Dorsolateral prefrontal cortex (tissue), 122 donors: ENCODE measurements at places on chromosomes 6 and 20.

GRCh38 chr6:73604020-73604419 lies 49.8 kb downstream of the SLC17A5 start:
- DNase-seq, result no peak

GRCh38 chr20:49853640-49854039 lies 41.0 kb downstream of the SLC9A8 start:
- no peak for DNase-seq

DNA sequence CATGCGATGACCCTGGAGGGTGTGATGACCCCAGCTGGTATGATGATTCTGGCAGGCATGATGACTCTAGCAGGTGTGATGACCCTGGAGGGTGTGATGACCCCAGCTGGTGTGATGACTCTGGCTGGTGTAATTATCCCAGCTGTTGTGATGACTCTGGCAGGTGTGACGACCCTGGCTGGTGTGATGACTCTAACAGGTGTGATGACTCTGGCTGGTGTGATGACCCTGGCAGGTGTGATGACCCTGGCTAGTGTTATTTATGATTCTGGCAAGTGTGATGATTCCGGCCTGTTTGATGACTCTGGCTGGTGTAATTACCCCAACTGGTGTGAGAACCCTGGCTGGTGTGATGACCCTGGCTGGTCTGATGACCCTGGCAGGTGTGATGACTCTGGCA lies 427.2 kb downstream of the QKI start:
- no peak for DNase-seq

DNA sequence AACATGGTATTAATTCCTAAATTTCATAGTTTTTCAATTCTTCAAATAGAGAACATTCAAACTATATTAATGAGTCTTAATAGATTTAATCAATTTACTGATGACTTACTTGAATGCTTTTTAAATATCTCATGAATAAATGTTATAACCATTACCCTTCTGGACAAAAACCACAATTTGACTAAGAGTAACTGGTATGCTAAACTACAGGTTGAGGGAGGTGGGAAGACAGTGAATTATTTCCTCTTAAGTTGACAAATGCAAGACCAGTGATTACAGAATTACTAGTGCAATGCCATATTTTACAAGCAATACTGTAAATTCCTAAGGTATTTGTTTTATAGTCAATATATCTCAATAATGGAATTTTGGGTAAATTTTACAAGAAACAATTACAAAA lies 65.1 kb downstream of the REV3L start:
- no peak for DNase-seq

GRCh38 chr6:7188492-7188891 lies 80.7 kb downstream of the RREB1 start:
- DNase-seq, result no peak

DNA sequence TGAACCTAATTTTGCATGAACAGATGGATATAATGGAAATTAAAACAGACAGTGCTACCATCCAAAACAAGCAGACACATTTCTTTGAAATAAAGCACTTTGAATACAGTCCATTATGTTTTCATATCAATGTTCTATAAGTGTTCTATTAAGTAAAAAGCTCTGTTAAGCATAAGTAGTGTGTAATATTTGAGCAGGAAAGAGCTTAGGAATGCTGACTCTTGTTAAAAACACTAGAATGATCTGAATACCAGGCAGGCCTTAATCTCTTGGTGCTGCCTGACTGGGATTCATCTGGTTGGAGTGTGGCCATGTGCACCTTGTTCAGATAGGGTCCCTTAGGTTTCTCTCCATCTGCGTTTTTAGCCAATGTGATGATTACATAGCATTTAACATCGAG lies 130.9 kb downstream of the KIF6 start:
- no peak for DNase-seq

- no peak for DNase-seq
These were observed 33.2 kb upstream of the KIF3B start for GRCh38 chr20:32244150-32244823.

DNA sequence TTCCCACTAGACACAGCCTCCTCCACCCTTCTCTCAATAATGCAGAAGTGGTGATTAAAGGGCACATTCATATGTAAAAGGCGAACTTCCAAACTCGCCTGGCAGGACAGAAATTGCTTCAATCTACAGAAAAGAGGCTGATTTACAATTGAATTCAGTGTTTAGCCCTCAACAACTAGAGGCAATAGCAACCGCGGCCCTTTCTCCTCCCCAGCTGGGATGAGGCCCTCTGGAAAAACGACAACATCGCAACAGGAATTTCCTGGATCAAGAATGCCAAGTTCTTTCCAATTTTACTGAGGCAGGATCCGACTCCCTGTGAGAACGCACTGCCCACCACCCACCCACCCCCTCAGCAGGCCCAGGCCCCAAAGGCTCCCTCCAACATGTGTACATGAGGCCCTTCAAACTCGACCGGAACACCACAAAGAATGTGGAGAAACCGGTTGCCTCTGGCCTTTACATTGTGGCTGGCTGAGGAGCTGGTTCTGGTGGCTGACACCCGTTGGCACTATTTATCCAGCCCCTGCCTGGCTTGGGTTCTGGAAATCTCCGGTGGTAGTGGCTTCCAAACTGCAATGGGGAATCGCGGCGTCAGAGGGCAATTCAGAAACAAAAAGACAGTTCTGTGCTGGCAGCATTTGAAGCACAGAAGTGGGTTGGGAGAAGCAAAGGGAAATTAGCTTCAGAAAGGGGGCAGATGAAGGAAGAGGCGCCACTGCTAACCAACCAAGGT lies 36.8 kb downstream of the ZMYND8 start:
- DNase-seq, result peak; percentile 60

DNA sequence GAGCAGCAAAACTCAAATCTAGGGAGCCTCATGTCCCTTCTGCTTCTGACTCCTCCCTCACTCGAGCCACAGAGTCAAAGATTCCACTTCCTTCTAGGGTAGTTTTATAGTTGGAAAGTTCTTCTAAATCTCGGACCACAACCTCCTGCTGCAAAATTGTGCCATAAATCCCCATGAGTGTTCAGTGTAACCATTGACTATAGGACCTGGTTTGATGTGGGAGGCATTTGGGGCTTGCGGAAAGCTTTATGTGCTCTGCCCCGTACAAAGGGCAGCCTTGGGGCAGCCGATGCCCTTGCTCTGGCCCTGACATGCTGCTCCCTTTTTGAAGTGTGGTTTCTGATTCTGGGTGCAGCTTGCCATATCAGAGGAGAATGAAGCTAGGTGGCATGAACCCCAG lies 43.6 kb upstream of the IER3 start:
- no peak for DNase-seq

DNA sequence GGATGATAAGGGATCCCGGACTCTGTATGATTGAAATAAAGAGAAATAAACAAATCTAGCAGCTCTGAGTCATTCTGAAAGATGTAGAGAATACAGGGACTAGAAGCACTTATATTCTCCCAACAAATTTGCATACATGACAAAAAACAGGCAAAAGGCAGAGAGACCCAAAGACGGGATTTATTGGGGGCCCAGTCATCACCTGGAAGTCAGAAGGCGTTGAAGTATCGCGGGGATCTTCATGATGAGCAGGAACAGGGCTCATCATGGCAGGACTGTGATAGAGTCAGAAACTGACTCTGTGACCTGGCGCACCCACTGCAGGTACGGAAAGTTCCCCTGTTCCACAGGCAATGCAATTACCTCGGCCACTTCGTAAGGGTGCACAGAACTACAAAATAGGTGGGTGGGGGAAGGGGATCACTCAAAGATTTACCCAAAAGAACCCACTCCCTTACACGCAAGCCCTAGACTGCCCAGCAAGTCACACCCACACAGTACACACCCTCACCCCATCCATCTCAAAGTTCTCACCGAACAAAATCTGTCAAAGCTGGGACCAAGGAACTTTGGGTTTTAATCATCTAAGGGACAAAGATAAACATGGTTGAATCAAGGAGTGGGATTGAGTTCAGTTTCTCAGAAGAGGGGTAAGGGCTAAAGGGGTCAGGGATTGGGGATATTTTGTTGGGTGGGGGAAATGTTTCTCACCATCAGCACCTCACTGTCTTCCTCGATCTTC lies 1.4 kb downstream of the CUTA start:
- DNase-seq, result no peak

DNA sequence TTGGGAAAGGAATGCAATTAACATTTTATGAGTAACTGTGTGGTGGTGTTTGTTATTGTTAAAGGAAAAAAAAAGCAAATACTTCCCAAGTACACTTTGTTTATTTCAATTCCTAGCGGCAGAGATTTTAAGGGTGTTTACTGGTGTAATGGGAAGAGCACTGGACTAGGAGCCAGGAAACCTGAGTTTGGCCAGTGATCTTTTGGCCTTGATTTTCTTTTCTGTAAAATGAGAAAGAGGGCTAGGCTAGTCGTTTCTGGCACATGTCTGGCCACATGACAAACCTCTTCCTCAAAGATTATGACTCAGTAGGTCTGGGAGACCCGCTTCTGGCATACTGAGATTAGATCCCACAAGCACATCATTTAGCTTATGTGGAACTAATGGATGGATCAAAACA lies 428.1 kb upstream of the NOX3 start:
- no peak for DNase-seq

DNA sequence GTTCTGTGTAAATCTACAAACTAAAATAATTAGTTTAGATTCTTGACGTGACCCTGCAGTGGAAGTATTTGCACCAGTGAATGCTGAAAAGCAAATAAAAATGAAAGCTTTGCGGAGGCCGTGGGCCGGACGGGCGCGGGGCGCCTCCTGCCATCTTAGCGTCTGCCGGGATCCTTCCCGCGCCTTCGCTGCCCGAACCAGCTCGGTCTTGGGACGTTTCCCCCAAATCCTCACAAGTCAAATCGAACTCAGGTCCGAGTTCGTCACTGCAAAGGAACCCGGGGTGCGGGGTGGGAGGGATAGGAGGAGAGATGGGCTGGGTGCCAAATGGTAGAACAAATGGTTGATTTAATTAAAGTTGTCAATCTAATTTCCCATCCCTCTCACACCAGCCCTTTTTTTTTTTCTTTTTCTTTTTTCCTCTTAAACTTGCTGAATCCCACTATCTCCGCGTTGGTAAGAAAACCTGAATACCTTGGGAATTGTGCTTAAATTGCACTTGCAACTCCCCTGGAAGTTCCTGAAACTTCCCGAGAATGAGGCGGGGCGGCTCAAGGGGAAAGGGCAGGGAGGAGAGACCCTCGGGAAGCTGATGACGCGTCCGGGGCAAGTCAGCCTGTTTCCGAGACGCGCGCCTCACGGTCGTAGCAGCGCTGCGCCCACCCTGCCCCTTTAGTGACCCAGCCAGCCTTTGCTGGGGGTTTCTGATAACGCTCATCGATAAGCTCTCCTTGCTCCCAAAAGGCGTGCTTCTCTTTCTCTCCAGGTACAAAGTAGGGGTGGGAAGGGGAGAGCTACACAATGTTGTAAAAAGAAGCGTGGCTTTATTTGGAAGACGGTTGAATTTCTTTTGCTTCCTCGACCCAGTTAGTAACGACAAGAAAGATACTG lies 1.8 kb downstream of the GJA1 start:
- DNase-seq, result no peak

DNA sequence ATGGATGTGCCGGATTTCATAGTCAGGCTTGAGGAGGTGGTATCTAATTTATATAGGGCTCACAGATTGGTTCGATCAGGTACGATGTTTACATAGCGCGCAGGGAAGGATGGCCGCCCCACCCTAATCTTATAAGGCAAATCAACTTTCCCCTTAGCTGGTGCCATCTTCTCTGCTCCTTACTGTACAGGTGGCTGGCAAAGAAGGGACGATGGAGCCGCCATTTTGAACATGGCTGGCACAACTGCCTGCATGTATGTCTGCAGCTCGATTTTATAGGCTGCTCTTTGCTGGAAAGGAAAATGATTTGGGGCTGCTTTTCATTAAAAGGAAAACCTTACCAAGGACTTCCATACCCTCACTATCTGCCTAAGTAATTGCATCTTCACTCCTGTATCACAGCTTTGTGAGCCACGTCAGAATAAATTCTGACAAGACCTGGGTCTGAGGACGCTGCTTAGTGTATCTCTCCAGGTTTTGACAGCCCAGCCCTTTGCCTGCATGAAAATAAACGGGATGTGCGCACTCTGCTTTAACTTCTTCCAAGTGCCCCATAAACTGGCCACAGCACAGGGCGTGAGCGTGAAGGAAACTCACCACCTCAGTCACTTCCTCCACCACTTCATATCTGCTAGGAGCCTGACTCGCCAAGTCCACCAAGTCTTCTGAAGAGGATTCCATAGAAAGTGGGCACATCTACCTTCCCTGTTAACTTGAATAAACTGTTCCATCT lies 109.4 kb upstream of the ARMC2 start:
- no peak for DNase-seq

DNA sequence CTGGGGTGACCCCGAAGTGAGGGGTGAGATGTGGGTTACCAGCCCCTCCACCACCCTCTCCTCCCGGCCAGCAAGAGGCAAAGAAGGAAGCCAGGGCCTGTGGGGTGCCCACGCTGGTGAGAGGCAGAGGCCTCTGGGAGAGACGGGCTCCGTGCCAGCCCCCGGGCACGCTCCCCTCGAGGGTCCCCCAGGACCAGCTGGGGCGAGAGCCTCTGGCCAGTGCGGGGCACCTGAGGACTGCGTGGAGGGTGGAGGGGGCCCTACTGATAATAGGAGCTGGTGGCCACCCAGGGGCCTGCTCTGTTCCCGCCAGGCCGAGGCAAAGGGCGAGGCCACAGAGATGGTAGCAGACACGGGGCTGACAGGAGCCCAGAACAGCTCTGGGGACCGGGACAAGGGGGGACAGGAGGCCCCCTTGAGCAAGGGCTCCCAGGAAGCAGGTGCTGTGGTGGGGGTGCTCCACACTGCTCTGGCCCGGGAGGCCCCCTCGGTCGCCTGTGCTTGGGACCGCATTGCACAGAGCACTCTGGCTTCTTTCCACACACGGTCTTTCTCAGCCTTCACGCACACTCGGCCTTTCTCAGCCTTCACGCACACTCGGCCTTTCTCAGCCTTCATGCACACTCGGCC lies 226.9 kb downstream of the TTLL2 start:
- no peak for DNase-seq

DNA sequence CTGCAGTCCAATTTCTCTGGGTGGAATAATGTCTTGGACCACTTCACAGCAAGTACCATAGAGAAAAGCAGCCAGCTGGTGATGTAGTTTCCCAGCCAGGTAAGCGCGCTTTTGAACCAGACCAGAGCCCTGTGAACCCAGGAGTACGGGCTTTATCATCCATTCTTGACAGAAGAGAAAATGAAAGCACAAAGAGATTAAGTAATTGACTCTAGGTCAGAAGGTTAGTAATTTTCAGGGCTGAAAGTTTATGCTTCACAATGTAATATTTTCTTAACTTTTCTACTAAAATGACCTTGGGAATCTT lies 7.1 kb upstream of the UST start:
- no peak for DNase-seq

- no peak for DNase-seq
These were observed 558.4 kb upstream of the CDH4 start for GRCh38 chr20:60693496-60694133.
